ENCODE measurements at places on chromosomes 6 and 20.

GRCh38 chr20:34547844-34548613 lies 10.5 kb upstream of the MAP1LC3A start:
- no peak for DNase-seq

DNA sequence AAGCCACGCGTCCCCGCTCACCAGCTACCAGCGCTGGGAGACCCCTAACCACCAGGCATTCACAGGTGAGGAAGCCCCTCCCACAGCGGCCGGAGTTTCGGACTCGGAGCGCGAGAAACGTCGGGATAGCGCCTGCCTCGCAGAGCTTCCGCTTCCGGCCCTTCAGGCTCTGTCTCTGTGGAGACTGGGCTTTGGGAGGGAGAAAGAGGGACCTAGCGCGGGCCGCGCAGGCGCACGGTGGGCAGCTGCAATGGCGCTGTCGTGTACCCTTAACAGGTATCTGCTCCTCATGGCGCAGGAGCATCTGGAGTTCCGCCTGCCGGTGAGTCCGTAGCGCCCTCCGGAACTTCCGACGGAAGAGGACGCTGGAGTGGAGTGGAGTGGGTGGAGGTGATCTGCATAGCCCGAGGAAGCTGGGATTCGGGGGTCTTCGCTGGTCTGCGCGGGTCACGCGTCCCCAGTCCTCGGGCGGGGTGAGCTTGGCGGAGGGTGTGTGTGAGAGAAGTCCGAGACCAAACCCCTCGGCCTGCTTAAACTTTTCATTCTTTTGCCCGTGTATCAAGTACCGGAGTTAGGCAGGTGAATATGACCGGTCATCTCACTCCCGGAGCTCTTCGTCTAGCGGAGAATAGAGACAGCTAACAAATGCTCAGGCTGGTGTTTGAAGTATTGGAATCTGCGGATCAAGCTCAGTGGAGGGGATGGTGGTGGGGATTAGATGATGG lies at the start of gene TRMT11:
TRMT11 (plus strand) TSS at position 240 of the 725 bp plus-strand sequence; CDS start at position 251, 11 bp downstream.
- DNase-seq, result no peak

DNA sequence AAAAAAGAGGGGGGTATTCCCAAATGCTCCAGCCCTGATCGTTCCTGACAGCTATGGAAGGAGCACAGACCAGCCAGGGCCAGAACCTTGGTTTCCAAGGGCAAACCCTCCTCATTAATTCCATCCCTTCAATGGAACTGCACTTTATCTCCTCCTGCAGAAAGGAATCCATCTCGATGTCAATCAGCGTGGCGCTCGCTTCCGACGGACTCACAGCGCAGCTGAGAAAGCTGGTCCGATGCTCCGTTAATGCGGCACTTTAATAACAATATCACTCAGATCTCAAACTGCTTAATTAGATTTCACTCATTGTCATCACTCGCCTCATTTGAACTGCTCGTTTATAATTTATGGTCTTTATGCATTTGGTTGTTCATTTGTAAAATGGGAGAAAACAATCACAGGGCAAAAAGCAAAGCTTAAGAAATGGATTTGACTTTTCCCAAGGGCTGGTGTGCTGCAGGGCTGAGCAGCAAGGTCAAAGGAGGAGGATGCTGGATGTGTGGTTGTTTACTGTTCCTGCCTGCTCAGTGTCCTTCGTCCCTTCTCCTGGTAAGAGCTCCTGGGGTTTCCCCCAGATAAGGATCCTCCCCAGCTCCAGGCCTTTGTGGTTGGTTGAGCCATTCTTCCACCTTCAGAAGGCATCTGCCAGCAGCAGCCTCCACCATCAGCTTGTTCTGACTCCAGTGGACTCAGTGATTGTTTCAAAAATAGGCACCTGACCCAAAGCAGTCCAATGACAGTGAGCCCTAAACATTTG lies 152.7 kb downstream of the ANKRD60 start:
- no peak for DNase-seq

- peak; percentile 99 for DNase-seq
Observed at GRCh38 chr6:134422426-134423231, 104.7 kb upstream of the SGK1 start.

GRCh38 chr20:60349418-60349817 lies 391.2 kb downstream of the CDH26 start:
- DNase-seq, result no peak

DNA sequence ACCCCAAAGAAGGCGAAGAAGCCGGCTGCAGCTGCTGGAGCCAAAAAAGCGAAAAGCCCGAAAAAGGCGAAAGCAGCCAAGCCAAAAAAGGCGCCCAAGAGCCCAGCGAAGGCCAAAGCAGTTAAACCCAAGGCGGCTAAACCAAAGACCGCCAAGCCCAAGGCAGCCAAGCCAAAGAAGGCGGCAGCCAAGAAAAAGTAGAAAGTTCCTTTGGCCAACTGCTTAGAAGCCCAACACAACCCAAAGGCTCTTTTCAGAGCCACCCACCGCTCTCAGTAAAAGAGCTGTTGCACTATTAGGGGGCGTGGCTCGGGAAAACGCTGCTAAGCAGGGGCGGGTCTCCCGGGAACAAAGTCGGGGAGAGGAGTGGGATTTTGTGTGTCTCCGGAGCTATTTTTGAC lies 69.6 kb downstream of the HFE start:
- no peak for DNase-seq

DNA sequence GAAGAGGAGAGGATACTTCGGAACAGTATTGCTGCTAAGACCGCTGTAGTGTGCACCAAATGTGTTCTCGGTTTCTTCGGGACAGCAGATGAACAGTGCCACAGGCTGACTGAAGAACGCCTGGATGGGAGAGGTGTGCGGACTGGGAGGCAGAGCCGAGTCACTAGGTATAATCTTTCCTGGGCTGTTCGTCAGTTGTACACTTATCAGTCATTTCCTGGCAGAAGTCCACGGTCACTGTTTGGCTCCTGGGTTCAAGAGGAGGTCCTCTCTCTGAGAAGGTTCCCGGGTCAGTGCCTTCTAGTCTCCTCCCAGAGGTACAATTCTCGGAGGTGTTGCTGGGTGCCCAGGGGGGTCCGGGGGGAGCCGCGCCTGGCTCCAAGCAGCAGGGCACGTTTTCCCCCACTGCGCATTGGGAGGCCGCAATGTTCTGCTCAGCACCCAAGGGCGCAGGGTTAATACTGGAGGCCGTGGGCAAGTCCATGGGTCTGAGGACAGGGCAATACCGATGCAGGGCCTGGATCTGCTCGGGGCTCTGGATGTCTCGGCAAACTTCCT lies 38.1 kb downstream of the GJA10 start:
- no peak for DNase-seq

DNA sequence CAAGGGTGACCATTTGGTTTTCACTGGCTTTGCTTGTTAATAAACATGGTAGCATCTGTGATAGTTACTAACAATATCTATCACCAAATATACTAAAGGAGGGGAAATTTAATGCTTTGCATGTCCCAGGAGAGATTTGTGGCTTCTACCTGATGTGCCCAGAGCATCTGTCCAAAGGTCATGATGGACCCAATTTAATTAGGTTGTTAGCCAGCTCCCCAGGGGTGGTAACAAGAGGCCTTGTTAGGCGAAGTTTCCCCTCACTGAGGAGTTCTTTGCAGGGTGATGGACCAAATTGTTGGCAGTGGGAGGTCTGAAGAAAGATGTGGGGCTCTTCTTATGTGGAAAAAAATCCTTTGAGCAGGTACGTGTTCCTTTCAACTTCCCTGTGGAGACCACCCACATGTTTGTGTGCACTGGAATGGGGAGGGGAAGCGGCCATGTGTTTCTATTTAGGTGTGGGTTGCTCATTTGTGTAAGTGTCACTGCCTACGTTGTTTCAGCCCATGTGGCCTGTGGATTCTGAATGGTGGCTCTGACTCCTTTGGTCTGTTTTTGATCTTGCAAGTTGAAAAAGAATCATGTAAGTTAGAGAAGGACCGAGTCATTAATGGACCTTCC lies 137.6 kb downstream of the CLIC5 start:
- no peak for DNase-seq

- no peak for DNase-seq
Observed at GRCh38 chr6:90472716-90473115, 114.2 kb downstream of the MAP3K7 start.

All from AG04449 (cell line).